ENCODE measurements at places on chromosomes 6 and 20.

GRCh38 chr6:118659513-118660217 lies 8.3 kb upstream of the CEP85L start:
- no peak for DNase-seq

- DNase-seq: no peak
These were observed 86.0 kb upstream of the SALL4 start for GRCh38 chr20:51888291-51888690.

DNA sequence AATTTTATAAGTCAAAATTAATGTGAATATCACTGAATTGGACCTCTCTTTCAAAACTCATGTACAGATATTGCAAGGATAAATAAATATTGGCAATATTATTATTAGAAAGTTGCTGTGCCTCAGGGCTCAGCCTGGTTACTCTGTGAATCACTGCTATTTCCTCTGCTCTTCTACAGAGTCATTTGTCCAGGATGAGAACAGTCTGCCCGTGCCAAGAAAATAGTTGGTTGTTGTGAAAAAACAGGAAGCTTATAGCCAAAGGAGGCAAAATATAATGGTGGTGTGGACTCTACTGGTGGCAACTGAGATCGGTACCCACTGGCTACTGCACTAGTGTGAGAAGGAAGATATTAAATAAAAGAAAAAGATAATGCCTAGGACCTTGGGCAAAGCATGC lies 93.6 kb downstream of the RIMS1 start:
- no peak for DNase-seq

DNA sequence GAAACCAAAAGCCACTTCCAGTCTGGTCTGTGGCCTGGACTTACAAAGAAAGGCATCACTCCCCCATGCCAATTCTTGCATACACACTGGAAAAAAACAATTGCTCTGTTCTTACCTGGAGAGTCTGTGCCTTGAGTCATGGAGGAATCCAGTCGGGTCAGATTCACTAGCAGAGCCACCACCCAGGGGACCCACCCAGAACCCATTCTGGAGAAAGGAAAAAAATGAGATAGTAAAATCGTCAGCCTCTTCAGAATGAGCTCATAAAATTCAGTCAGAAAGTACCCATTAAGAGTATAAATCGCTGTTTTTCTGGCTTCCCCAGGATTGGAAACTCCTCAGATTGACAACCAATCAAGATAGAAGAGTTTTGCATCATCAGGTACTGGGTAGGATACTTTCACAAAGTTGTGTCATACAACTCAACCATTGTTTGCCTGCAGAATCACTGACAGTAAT lies at the start of gene HLA-DOB:
TSS of gene HLA-DOB (minus strand) at position 257 of the 459 bp plus-strand sequence. CDS start at position 206, 51 bp downstream.
- no peak for DNase-seq

GRCh38 chr20:58746620-58747019 lies 54.0 kb downstream of the NPEPL1 start:
- DNase-seq: peak; percentile 27

- DNase-seq: peak; percentile 75
These were observed 9.0 kb upstream of the HSP90AB1 start for GRCh38 chr6:44237813-44238433.

GRCh38 chr6:163955096-163955495 lies 540.6 kb downstream of the QKI start:
- DNase-seq: no peak

DNA sequence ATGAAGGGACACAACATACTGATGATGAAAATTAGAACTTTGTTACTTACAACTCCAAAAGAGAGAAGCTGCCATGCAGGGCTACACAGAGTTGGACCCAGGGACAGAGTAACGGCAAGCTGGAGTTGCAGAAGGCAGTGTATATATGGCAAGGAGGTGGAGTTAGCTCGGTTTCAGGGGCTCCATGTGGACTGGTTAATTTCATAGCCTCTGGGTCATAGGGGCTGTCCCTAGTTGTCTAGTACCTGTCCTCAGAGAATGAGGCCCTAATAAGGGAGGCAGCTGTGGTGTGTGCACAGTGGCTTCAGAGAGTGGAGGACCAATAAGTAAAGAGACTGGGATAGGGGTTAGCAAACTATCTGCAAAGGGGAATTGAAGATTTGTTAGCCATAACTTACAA lies 7.9 kb upstream of the ZSCAN12 start:
- DNase-seq: no peak

DNA sequence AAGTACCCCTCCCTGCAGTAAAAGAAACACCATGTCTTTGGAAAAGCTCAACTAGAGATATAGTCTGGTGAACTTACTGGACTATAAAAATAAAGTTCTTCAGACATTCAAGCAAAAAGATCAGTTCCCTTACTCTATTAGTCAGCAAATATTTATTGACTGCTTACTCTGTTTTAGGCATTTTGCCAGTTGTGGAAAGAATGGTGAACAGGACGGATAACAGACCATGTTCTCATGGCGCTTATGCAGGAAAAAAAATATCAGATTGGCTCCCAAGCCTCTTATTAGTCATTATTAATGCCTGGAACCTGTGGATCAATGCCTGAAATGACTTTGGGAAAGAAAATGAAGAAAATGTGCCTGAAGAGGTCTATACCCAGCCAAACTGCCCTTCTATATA lies 282.2 kb upstream of the EPHA7 start:
- no peak for DNase-seq

GRCh38 chr20:39123185-39123557 lies 161.0 kb downstream of the DHX35 start:
- no peak for DNase-seq
